ENCODE measurements at places on chromosomes 3 and 15.

DNA sequence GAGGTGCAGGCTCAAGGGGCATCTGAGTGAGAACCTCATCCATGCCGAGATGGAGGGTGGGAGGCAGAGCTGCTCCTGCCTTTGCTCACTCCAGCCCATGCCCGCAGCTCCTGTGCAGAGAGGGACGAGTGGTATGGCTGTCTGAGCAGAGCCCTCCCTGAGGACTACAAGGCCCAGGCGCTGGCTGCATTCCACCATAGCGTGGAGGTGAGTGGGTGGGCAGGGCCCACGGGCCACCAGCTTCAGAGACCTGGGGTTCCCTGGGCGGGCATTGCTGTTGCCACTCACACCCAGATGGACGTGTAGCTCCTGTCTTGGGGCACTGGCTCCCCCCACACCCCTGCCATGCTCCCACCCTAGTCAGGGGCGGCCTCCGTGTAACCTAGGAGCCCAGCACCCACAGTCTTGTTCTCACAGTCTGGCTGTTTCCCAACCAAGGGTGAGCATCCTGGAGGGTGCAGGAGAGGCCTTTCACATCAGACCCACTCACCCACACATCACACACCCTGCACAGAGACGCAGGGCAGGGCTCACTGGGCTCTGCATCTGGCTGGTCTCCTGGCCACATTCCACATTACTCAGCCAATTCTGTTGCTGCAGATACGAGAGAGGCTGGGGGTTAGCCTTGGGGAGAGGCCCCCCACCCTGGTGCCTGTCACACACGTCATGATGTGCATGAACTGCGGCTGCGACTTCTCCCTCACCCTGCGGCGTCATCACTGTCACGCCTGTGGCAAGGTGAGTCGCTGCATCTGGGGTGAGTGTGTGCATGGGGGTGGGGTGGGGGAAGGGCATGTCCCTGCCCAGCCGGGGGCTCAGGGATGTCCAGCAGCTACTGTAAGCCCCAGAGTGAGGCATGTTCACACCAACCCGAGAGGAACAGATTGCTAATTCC, 25.3 kb upstream of the NR2C2 start:
- DNase-seq: no peak

DNA sequence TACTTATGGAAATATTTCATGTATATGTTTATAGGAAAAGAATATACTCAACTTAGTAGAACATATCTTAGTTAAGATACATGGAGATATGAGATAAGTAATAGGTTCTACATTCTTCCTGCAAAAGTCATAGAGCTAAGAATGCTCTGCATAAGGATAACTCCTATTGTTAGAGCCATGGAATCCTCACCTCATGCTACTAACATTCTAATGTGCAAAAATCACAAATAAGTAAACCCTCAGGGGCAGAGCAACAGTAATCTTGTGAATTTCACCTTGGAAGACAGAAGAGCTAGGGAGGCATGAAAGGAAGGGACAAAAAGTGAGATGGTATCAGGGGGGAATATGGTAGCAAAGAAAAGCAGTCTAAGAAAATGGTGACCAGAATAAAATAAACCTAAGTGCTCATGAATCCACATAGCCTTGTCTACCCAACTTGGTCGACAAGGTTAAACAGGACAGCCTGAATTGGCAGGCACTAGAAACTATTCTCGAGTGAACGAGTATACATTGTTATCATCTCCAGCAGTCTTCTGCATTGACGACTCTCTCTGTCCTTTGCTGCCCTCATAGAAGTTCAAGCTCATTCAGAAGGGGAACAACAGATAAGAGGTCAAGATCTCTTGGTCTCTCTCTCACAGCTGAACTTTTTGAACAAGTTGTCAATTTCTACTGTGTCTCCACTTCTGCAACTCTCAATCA, 52.8 kb downstream of the XRN1 start:
- DNase-seq: no peak

GRCh38 chr3:23761440-23761896, 44.3 kb upstream of the UBE2E1 start:
- no peak for DNase-seq

GRCh38 chr15:100247228-100248225, 94.2 kb downstream of the ADAMTS17 start:
- no peak for DNase-seq

DNA sequence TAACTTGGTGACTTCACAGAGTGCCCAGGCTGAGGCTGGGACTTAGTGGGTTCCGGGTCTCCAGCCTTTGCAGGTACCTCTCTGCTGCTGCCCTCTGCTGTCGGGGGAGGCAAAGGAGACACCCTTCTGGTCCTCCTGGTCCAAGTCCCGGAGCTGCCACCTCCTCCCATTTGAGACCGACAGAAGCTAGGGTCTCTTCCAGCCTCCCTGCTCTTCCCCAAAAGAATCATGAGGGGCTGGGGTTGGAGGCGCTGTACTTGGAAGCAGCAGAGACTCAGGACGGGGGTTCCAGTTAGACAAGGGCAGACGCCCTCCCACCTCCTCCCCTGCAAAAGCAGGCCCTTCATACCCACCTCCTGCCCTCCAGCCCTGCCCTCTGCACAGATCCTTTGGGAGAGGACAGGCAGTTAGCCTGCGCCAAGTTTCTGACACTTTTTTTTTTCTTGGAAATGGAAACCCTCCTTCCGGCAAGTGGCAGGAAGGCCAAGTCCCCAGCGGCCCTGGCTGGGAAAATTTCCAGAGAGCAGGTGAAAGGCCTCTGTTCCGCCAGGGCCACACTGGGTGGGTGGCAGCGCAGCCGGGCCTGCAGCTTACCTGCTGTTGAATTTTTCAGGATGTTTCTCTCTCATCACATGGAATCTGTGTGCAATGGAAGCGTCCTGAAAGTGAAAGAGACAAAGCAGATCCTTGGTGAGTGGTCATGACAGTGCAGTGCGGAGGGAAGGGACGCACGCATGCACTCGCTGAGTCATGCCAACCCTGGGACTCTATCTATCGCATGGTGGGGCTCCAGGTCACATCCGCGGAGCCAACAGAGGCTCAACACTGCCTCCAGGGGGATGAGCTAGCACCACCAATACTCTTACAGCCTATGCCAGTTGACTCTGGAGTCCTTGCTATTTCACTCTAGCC, 119.9 kb downstream of the DGKG start:
- peak; percentile 56 for DNase-seq

DNA sequence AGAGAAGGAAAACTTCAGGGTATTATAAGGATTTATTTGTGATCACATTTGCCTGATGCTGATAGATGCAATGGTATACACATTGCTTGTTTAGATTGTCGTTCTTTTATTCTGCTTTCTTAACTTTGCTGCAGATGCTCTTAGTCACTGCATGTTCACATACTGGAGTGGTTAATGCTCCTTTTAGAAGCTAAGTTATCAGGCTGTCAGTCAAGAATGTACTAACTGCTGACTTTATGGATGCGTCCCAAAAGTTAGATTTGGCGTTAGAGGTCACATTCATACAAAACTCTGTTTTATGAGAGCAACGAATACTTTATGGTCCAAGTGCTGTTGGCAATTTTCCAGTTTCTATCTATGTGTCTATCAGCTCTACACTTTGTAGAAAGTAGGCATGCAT, 160.7 kb downstream of the BBX start:
- DNase-seq: no peak

DNA sequence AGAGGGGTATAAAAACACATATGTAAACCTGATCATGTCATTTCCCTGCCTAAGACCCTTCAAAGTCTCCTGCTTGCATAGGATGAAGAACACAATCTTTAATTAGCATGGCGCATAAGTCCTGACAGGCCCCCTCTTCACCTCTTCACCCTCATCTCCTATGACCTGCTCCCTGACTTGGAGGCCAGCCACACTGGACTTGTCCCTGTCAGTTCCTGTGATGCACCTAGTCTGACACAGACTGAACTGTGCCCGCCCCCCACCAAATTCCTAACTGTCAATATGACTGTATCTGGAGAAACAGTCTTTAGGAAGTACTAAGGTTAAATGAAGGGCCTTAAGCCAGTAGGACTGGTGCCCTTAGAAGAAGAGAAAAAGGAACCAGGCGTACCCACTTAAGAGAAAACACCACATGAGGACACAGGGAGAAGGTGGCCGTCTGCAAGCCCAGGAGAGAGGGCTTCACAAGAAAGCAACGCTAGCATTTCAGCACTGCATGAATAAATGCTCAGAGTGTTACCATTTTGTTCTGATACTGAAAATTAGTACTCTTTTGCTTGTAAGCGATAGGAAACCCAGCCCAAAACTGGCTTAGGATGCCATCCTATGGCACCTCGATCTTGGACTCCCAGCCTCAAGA, 34.0 kb downstream of the MRPL46 start:
- no peak for DNase-seq

DNA sequence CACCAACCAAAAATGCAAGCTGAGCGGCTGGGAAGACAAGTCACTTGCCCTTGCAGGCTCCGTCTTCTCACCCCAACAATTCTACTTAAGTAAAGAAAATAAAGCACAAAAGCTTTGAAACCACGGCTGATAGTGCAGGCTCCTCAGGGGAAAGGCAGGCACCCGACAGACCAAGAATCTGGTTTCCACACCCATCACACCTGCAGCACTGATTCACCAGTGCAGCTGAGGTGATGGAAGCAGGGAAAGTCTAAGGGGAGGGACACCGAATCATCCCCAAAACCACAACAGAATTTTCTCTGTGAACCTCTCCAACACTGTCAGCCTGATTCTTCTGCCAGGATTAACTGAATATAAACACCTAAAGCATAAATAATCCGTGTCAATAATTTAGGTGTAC, 62.0 kb upstream of the NSMCE3 start:
- DNase-seq: no peak

- DNase-seq: no peak
Measured at GRCh38 chr3:97863031-97863430, 41.2 kb downstream of the CRYBG3 start.

DNA sequence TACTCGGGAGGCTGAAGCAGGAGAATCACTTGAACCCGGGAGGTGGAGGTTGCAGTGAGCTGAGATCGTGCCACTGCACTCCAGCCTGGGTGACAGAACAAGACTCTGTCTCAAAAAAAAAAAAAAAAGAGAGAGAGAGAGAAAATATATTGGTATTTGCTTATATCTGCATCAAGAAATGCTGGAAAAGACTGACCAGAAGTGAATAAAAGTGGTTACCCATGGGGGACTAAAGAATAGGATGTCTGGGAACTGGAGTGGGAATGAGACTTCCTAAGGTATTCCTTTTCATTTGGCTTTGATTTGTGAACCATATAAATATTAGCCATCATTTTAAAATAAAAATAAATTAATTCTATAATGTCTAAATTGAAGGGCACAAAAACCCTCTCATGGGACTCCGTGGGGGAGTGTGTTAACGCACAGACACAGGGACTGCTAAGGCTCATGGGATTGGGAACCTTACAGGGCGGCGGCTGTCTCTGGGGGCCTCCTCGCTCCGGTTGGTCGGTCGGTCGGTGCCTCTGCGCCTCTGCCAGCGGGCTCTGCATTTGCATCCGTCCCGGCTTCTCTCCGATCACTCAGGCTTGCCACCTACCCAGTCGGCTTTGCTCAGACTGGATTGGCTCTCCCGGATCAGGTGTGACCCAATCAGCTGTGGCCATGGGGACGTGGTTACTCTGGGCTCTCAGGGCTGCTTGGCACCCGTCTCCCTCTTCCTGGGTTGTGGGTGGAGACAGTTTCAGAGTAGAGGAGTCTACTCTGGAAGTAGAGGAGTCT, 12.7 kb upstream of the TSPAN3 start:
- no peak for DNase-seq

GRCh38 chr15:41169781-41170180, 53.7 kb upstream of the INO80 start:
- no peak for DNase-seq

GRCh38 chr3:31616711-31617110, 84.0 kb downstream of the STT3B start:
- no peak for DNase-seq

DNA sequence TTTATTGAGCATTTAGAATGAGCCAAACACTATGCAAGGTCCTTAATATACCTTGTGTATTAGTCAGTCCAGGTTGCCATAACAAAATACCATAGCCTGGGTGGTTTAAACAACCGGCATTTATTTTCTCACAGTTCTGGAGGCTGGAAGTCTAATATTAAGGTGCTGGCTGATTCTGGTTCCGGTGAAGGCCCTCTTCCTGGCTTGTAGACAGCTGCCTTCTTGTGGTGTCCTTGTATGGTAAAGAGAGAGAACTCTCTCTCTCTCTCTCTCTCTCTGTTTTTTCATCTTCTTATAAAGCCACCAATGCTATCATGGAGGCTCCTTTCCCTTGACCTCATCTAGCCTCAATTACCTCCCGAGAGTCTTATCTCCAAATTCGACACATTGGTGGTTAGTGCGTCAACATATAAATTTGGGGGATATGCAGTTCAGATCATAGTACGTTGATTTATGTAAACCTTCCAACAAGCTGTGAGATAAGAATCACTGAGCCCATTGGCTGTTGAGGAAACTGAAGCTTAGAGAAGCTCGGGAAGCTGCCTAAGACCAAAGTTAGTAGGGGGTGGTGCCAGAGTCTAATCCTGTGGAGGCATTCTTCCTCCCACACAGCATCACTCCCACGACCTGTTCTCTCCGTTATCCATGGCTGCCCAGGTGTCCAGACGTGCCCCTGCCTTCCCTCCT, 298.0 kb upstream of the PROK2 start:
- DNase-seq: no peak

- DNase-seq: no peak
Measured at GRCh38 chr15:67170143-67170925, 84.1 kb downstream of the AAGAB start.

DNA sequence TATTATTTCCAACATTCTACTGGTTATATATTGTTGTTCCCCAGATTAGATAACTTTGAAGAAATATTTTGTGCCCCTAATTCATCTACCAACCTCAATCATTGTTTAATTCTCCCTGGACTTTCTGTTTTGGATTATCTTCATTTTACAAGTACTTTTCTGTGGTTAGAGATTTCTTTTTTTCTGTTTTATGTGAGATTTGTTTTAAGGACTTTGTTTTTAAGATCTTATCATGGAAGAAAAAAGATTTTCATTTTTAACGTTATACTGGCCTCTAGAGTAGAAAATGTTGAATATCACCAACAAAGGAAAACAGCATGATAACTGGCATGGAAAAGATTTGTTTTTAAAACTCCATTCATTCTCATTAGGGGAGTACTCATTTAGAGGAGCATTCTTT, 210.9 kb upstream of the KCNMB2 start:
- DNase-seq: no peak

DNA sequence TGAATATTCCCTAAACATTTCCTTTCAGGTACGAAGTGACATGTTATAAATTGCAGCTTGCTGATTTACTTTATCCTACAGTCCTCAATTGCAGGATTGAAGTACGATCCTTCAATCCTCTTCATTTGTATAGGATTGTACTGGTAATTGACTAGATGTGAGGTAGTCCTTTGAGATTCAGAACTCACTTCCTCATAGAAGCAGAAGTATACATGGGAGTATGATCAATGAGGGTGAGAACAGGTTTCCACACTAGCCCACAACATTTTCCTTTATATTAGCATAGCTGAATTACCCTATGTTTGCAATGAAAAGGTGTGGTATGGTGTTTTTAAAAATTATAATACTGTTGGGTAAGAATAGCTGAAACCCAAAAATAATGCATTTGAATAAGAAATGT, 160.0 kb upstream of the UMPS start:
- DNase-seq: no peak

DNA sequence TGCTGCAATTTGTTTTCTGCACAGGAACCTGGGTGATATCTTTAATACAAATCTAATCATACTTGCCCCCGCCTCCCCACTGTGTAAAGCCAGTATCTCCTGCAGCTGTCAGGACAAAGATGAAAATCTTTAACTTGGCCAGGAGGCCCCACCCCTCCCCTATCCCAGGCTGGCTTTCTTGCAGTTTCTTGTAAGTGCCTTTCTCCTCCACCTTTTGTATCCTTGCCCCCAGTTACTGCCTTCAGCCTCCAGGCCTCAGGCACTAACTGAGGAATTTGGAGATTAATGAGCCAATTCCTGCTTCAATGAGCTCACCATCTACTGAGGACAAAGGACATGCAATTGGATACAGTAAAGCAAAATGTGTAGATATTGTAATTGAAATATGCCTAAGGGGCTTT, 6.5 kb downstream of the GCSAM start:
- DNase-seq: no peak
